ENCODE measurements at places on chromosomes 4 and X.

- DNase-seq: no peak
Observed at GRCh38 chr4:8600686-8601085, 8.1 kb downstream of the CPZ start.

GRCh38 chrX:122667667-122668066 lies 516.4 kb upstream of the GRIA3 start:
- no peak for DNase-seq

- DNase-seq: no peak
Observed at GRCh38 chrX:107712231-107713202, 63.1 kb downstream of the TSC22D3 start.

GRCh38 chr4:86600007-86600653 lies 6.0 kb downstream of the PTPN13 start:
- no peak for DNase-seq

DNA sequence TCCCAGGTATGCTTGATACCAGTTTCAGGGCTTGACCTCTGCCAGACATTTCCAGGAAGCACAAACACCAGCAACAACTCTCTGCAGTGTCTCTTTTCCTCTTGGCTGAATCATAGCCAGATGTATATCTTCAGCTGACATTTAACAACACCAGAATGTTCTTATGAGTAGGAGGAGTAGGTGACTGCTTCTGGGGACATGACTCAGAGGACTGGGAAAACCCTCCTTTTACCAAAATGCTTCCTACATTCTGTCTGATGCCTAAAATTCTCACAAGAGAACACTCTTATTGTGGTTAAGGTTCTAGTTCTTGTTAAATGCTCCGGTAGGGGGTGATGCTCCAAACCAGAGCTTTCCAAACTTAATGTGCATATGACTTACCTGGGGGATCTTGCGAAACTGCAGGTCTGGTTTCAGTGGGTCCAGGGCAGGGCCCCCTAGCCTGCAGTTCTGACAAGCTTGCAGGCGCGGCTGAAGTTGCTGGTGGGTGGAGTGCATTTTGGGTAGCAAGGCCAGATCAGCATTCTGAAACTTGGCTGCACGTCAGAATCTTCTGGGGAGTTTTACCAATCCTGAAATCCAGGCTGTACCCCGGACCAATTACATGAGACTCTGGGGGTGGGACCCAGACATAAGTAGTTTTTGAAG lies 329.3 kb upstream of the RPS6KA3 start:
- peak; percentile 58 for DNase-seq

- DNase-seq: no peak
Observed at GRCh38 chr4:85475631-85476233, 782 bp downstream of the ARHGAP24 start.

DNA sequence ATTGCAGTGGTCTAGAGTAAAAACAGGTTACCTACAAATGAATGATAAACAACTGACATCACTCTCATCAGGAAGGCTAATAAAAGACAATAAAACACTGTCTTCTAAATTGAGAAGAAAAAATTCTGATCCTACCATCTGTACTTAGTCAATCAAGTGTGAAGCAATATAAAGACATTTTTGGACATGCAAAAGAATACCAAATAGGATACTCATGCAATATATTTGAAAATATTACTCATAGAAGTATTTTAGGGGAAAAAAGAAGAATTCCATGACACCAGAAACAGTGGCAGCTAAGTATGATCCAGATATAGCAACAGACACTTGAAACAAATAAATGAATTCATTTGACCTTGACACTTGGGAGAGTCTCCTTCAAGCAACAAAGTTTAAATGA lies 63.8 kb upstream of the FAM120C start:
- DNase-seq: no peak

- peak; percentile 38 for DNase-seq
Observed at GRCh38 chrX:17590892-17591740, 146.2 kb upstream of the SCML1 start.

DNA sequence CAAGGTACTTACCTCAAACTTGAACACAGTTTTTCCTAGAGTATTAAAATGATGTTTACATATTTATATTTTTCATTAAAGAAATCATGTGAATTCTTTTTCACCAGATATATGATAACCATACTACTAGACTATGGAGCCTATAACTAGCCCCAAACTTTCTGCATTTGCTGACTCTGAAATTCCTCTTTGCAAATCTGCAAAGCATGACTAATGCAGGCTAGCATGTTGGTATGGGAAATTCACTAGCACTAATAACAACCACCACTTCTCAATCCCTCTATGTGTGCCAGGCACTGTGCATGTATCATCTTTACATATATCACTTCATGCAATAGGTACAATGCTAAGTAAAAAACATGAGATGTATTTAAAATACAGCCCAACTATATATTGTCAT lies 51.1 kb downstream of the SLC10A7 start:
- DNase-seq: no peak

DNA sequence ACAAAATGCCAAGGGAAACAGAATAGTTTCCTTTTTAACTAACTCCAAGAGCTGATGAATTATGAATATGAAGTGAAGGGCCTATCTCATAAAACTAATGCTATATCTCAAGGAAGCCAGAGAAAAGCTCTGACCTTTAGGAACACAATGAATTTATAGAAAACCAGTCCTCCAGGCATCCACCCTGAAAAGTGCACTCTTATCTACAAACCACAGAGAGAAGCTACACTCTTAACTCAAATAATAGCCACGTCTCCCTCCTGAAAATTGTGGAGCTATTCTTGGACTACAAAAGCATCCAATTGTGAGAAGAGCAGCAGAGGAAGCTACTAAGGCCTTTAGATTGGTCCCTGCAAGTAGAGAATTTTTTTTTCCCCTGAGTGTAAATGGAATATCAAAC lies 253.9 kb downstream of the IL15 start:
- DNase-seq: no peak

DNA sequence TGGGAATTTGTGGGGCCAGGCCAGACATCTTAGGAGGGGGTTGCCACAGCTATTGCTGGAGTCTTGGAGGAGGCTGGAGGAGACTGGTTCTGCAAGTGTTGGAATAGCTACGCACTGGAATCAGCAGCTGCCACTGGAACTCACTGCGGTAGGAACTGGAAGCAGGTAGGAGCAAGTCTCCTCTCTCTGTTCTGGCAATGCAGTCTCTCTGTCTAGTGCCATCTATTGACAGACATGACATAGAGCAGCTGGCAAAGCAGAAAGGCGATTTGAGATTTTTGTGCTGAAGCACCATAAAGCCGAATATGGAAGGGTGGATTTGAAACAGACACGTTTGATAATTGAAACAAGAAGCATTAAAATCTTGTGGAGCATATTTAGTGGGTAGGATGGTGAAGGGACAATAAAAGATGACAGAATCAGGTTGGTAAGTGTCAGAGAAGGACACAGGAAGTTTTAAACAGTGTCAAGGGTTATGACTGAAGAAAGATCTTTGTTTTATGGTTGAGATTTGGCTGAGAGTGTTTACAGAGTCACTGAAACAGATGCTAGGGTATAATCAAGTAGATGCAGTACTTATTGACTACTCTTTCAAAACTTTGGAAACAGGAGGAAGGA lies 23.5 kb upstream of the SYNPO2 start:
- no peak for DNase-seq

DNA sequence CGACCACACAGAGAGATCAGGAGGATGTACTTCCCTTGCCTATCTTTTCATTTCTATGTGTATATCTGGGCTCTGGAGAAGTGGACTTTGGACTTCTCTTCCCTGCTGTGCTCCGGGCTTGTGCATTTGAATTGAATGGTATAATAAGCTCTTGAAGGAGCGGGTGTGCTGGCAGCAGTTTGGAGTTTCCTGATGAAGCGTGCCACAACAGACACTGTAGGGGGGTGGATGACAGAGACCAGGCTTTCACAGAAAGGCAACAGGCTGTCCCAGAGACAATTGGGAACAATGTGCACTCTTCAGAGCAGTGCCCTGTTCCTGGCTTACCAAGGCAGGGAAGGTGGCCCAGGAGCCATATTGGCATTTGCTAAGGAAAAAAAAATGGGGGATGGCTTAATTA lies 170.1 kb downstream of the FRMPD4 start:
- DNase-seq: no peak

DNA sequence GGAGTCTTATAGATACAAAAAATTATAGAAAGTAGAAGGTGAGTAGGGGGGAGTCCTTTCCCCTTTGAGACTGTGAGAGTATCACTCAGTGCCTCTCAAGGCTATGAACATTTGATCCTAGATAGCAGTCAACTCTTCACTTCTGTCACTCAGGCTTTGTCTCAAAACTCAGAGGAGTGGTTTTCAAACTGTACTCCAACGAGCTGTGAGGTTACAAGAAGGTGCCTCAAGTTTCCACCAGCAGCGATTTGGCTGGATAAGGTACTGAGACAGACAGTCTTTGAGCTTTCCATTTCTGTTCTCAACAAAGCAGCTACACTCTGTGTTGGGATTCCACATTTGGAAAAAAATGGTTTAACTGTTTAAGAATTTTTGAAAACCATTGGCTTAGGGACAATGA lies 48.0 kb upstream of the NDST3 start:
- no peak for DNase-seq

GRCh38 chrX:147680251-147680650 lies 231.5 kb upstream of the FMR1 start:
- DNase-seq: no peak

- peak; percentile 45 for DNase-seq
Observed at GRCh38 chrX:134186362-134187121, 50.4 kb upstream of the CCDC160 start.

DNA sequence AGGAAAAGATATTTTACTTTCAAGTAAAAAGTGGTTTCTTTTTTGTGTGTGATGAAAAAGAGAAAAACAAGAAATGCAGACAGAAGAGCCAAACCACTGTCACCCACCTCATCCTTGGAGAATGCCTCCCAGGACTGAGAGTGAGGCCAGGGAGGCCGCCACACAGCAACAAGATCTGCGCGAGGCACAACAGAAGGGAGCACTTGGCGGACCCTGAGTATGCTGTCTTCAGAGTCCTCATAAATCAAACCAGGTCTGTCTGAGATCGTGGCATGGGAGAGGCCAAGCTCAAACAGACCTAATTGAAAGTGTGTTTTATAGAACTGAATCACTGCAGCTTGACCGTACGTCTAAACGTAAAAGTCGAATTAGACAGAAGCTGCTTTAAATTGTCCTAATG lies 134.3 kb upstream of the VCX2 start:
- no peak for DNase-seq

DNA sequence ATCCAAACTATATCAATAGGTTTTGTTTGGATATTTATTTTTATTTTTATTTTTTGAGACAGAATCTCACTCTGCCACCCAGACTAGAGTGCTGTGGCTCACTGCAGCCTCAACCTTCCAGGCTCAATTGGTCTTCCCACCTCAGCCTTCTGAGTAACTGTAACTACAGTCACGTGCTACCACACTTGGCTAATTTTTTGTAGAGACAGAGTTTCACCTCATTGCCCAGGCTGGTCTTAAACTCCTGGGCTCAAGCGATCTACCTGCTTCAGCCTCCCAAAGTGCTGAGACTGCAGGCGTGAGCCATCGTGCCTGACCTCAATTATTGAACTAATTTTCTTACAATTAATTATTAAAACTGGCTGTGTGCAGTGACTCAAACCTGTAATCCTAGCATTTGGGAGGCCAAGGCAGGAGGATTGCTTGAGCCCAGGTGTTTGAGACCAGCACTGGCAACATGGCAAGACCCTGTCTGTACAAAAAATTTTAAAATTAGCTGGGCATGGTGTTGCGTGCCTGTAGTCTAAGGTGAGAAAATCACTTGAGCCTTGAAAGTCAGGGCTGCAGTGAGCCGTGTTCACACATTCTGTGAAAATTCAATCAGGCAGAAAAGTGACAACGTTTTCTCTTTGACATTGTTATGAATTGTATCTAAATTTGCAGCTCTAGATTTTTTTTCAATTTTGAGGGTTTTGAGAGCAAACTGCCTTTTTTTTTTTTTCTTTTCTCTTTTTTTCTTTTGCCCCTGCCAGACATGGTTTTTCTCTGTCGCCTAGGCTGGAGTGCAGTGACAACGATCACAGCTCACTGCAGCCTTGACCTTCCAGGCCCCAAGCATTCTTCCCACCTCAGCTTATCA lies 66.0 kb downstream of the UBE2K start:
- no peak for DNase-seq

DNA sequence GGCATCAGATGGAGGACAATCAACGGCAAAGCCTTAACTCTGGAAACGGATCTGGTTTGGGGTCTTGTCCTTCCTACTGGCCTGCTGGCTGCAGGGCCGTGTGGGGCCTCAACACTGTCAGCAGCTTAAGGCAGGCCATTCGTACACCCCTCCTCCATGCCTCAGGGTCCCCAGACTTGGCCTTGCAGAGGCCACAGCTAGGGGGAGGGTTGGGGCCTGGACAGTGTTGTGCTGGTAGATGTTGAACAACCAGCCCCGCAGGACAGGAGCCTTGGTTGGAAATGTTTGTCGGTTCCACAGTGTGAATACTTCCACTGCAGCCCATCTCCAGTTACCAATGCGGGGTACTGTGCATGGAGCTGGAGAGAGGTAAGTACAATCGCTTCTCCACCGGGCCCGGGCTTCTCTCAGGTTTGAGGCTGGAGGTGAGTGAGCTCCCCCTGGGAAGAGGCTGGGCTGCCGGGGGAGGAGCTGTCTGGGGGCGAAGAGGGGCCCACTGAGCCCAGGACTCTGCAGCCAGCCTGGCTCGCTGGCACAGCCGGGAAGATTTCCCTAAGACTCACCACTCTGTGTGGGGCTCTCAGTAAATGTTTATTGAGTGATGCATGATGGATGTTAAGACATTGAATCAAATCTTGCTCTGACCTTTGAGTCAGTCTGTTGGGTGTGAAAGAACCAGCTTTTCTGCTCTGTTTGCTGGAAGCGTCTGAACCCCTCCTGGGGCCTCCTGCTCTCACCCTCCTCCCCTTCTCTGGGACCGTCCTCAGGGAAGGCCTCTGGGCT lies 19.7 kb upstream of the GPR78 start:
- no peak for DNase-seq

GRCh38 chr4:57098941-57099340 lies 11.2 kb downstream of the IGFBP7 start:
- no peak for DNase-seq

- DNase-seq: no peak
Observed at GRCh38 chrX:106791495-106791894, 11.0 kb upstream of the TBC1D8B start.

DNA sequence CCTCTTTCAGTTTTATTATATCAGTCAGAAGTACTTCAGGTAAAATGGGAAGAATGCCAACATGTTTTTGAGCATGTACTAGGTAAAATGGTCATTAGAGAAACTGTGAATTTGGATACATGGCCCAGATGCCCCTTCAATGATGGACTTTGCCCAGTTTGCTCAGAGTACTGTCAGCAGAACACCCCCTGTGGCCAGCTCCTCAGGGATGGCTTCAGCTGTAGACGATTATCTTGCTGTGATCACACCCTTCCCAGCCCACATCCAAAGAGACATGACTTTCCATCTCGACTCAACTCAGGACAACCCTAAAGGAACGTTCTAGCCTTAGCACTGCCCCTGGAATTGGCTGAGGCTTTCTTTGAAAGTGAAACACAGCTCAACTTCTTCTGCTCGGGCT lies 439.1 kb downstream of the PACRGL start:
- DNase-seq: no peak

GRCh38 chr4:54723220-54723619 lies 65.5 kb downstream of the KIT start:
- DNase-seq: no peak
